ENCODE measurements at places on chromosomes 1 and 21.
A peak's percentile ranks its signal among the peaks of the same experiment; 100 is the strongest.

DNA sequence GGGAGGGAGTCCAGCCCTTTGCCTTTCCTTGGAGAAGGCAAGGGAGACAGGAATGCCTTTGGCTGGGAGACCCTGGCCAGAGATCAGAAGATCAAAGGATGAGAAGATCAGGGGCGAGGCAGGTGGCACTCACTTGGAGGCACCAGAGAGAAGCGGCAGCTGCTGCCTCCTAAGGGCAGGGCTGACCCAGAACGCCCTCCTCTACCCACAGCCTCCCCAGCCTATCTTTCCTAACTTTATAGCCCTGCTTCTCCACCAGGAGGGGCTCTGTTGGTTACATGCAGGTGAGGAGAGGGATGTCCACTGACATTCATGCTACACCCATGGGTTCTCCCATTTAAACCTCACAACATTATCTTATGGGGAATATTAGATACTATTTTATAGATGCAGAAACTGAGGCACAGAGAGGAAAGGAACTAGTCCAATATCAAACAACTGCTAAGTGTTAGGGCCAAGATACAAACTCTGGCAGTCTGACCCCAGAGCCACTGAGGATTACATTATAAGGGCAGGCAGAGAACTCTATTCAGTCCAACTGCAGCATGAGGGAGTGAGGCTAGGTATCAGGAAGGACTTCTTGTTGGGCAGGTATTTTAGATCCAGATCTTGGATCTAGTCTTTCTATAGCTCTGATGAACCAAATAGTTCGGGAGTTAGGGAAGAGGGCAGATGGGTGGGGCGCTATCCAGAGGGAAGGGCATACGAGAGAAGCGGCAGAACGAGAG is 19.9 kb downstream of the LGR6 start:
- DNase-seq, result no peak

DNA sequence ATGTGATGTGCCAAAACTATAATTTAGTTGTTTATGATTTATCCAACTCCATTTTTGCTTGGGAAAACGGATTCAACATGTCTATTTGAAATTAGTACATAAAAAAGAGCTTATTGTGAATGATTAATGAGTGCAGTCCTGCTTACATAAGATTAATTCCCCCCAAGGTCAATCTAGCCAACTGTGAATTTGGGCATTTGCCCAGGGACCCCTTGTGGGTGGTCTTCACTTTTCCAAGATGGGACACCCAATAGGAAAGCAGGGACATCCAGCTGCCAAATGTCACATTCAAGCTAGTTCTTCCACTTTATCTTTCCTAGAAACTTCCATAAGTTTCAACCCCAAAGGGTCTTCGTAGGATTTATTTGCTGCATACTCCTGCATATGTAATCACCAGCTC is 362.4 kb upstream of the PKN2 start:
- no peak for DNase-seq

GRCh38 chr21:25733859-25734653 is 648 bp downstream of the ATP5PF start:
- no peak for DNase-seq

GRCh38 chr1:15950302-15950701 is 25.6 kb downstream of the ZBTB17 start:
- DNase-seq, result no peak

- no peak for DNase-seq
Measured at GRCh38 chr1:118918940-118919259, 69.2 kb downstream of the TBX15 start.

DNA sequence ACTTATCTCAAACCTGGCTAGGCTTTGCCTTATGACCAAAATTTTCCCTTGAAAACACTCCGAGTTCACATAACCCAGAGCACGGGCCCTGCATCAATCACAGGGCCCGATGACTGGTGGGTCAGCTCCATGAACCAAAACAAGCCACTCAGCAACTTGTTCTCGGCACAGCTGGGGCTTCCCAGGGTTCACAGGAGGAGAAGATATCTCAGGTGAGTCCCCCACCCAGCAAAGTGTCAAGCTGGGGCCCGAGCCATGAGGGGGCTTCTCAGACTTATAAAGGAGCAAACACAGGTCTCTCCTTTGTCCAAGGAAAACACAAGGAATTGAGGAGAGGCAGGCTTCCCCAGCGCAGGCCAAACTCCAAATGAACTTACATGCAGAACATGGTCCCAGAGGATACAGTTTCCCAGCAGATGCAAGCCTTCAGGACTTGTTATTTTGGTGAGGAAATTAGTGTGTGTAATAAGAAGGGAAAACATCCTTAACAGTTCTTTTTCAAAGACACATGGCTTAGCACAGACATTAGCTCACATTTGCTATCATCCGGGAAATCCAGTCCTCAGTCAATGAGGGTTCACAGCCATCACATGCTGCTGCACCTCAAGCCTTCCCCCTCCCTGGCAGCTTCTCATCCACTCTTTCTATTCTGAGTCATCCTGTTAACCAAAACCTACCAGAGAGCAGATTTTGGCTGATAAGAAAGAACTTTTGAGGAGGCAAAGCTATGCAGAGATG is 98.1 kb upstream of the NFIA start:
- no peak for DNase-seq

- DNase-seq, result no peak
Measured at GRCh38 chr1:208044589-208045462, 133.9 kb upstream of the CD34 start.

GRCh38 chr1:169041366-169041765 is 65.1 kb upstream of the ATP1B1 start:
- no peak for DNase-seq

DNA sequence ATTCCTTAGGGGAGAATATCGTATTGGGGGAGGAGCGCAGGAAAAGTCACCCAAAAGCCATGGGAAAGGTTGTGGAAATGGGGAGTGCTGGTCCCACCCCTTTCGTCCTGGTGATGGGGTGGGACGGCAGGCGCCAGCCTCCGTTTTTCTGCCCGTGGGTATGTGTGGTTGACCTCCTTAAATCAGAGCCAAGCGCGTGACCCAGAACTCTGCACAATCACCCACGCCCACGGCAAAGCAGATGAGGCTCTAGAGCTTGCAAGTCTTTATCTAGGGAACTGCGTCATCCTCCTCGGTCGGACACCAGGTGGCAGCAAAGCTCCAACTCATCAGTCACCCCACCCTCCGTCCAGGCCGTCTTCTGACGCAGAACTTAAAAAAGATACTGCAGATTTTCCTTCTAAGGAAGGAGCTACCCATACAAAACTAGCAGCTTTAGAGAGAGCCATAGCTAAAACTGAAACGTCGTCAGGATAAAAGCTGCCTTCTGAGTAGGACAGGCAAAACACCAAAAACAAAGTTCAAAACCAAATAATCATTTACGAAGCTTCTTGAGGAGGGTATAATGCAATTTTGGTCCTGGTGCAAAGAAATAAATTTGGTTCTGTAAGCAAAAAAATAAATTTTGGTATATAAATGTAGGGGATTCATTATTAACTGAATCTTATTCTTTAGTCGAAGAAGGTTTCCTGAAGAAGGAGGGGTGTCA is 62.0 kb downstream of the TBX19 start:
- peak; percentile 86 for DNase-seq

All from T-cell (primary cell).